ENCODE measurements at places on chromosomes 12 and 14.

DNA sequence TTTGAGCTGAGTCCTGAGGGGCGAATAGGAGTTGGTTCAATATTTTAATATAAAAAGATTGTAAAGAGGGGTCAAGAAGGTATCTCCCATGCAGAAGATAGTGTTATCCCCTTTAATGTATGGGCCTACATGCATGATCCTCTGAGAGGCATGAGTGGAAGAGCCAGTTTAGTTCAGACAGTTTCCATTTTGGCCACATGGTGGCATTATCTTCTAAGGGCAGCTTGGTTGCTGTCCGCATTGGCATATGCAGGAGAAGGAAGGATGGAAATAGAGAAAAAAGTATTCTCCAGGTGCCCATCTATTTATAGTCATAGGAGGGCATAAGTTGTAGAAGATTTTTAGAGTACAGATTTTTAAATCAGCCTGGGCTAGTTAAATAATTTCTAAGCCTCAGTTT is 5.4 kb downstream of the SAMD4A start:
- H3K4me1 ChIP-seq, result no peaks in the 10 kb centered on the region
- DNase-seq, result peak; percentile 43
- H3K36me3 ChIP-seq, result no peaks in the 10 kb centered on the region
- H3K27ac ChIP-seq, result no peak overlapping the region

DNA sequence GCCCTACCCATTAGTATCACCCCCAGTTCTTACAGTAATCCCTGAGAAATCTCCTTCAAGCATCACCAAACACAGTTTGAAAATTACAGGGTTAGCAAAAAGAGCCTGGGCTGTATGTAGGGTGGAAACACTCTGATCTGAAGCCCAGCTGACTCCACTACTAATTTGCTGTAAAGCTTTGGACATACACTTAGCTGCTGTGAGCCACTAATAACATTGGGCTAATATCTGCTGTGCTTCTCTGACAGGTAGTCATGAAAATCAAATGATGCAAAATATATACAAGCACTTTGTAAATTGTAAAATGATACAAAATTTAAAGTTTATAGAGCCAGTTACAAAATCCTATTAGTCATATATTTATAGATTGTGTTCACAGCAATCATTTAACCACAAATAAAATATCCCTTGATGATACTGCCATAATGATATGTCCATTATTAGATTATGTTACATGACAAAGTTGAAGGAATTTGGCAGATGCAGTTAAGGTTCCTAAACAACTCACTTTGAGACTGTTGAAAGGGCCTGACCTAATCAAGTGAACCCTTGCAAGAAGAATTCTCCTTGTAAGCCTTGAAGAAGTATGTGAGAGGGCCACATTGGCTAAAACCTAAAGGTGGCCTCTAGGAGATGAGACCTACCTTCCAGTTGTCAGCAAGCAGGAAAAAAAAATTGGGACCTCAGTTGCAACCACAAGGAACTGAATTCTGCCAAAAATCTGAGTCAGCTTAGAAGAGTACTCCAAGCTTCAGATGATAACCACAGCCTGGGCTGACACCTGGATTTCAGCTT is 19.0 kb downstream of the TWF1 start:
- H3K4me3 ChIP-seq, result no peak overlapping the region
- H3K36me3 ChIP-seq, result no peaks in the 10 kb centered on the region
- no peaks in the 10 kb centered on the region for H3K4me1 ChIP-seq
- no peak for DNase-seq

GRCh38 chr14:99931308-99931707 is 133.9 kb upstream of the EVL start:
- H3K27me3 ChIP-seq, result no peaks in the 10 kb centered on the region
- no peak overlapping the region for H3K4me3 ChIP-seq
- H3K4me1 ChIP-seq, result no peaks in the 10 kb centered on the region
- no peak overlapping the region for H3K27ac ChIP-seq
- DNase-seq, result no peak
- no peaks in the 10 kb centered on the region for H3K36me3 ChIP-seq

- H3K4me1 ChIP-seq, result no peaks in the 10 kb centered on the region
- H3K27ac ChIP-seq, result no peak overlapping the region
- DNase-seq, result no peak
Measured at GRCh38 chr12:27498149-27498548, 25.9 kb upstream of the PPFIBP1 start.
